ENCODE measurements at places on chromosomes 11 and 22.
A peak's percentile ranks its signal among the peaks of the same experiment; 100 is the strongest.

DNA sequence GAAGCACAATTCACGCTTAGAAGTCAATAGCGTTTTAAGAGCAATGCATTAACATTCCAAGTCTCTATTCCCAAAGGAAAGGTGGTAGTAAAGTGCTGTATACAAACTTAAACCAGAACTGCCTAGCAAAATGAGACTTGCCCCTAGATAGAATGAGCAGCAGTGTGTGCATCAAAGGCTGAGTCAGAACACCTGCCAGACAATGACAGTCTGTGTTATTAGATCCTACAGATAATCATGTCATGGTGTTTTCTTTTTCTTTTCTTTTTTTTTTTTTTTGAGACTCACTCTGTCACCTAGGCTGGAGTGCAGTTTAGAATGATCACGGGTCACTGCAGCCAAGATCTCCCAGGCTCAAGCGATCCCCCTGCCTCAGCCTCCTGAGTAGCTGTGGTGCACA is 1.6 kb downstream of the RTCB start:
- no peak for DNase-seq

DNA sequence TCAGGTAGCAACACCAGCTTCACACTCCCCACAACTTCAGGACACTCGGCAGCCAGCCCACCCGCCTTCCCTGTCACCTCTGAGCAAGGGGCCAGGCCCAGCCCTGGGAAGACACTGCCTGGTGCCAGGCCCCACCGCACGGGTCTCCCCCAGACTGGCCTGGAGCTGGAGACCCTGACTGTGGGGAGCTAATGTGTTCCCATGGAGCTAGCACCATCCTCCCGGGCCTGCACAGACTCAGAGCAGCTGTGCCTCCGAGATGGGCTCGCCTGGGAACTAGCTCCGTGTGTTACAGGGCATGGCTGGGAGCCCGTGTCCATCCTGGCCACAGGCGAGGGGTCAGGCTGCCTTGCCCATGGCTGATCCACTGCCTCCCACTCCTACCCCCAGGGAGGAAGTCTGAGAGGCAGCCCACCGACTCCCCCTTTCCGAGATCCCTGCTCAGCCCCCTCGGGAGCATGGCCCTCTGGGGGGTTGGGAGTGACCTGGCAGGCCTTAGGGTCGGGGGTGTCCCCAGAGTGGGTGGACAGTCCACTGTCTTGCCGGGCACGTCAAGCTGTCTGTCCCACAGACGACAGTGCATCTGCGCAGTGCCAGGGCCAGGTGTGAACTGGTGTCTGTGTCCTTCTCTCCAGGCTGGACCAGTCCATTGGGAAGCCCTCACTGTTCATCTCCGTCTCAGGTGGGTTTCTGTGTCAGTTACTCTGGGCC is 76.7 kb upstream of the KCNQ1OT1 start:
- DNase-seq: no peak

DNA sequence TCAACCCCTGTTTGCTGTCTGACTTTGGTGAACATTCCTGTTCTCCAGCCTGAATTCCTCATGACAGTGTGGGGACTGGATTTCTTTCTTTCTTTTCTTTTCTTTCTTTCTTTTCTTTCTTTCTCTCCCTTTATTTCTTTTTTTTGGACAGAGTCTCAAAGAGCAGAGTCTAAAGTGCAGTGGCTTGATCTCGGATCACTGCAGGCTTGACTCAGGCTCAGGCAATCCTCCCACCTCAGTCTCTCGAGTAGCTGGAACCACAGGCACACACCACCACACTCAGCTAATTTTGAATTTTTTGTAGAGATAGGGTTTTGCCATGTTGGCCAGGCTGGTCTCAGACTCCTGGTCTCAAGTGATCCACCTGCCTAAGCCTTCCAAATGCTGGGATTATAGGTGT is 63.1 kb downstream of the RPUSD4 start:
- DNase-seq: no peak

DNA sequence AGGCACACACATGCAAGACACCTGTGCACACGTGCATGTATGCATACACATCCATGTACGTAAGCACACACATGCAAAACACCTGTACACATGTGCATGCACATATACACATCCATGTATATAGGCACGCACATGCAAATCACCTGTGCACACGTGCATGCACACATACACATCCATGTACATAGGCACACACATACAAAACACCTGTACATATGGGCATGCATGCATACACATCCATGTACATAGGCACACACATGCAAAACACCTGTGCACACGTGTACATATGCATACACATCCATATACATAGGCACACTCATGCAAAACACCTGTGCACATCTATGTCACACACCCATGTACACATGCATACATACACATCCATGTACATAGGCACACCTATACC is 458.3 kb downstream of the TBC1D22A start:
- no peak for DNase-seq

GRCh38 chr22:23521441-23522113 is 58.5 kb downstream of the IGLL1 start:
- peak; percentile 98 for DNase-seq

DNA sequence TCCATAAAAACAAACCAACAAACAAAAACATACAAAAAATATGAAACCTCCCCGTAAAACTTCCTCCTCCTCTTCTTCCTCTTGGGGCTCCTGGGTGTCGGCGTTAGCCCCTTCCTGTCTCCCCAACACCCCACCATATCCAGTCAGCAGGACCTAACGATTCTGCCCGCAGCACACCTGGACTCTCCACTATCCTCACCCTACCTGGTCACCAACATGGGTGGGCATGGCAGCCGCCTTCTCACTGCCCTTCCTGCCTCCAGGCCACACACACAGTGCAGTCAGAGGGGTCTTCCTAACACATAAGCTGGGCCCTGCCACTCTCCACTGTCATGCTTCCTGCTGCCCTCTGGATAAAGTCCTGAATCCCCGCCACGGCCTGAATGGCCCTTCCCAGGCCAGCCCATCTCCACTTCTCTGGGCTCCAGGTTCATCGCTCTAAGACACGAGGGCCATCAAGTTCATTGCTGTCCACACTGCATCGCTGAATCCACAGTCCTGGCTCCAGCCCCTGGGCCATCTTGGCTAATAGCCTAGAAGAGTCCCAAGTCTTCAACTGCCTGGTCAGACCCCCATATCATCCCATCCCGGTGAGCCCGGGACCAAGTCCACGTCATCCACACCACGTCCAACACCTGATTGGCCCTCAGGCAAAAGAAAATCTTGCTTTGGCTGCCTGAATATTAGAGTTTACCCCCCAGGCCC is 76.2 kb downstream of the IGLL1 start:
- DNase-seq: no peak

- peak; percentile 88 for DNase-seq
These were observed 45.7 kb downstream of the TXN2 start for GRCh38 chr22:36435516-36436415.

GRCh38 chr11:79212741-79213190 is 228.1 kb downstream of the TENM4 start:
- peak; percentile 76 for DNase-seq
